ENCODE measurements at places on chromosomes 16 and 17.

- no peak for DNase-seq
These were observed 21.9 kb upstream of the EFCAB13 start for GRCh38 chr17:47301831-47302230.

DNA sequence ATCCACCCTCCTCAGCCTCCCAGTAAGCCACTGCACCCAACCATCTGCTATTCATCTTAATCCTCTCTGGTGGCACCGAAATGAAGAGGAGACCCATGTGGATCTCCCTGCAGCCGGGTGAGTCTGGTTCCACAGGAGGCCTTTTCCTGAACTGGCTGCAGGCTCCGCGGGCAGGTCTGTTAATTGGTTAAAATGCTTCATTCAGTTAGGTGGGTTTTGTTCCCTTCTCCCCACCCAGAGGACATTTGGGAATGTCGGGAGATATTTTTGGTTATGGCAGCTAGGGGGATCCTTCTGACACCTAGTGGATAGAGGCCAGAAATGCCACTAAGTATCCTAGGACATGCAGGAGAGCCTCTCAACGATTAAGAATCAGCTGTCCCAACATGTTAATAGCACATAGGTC lies 16.7 kb downstream of the C16orf54 start:
- DNase-seq, result no peak

DNA sequence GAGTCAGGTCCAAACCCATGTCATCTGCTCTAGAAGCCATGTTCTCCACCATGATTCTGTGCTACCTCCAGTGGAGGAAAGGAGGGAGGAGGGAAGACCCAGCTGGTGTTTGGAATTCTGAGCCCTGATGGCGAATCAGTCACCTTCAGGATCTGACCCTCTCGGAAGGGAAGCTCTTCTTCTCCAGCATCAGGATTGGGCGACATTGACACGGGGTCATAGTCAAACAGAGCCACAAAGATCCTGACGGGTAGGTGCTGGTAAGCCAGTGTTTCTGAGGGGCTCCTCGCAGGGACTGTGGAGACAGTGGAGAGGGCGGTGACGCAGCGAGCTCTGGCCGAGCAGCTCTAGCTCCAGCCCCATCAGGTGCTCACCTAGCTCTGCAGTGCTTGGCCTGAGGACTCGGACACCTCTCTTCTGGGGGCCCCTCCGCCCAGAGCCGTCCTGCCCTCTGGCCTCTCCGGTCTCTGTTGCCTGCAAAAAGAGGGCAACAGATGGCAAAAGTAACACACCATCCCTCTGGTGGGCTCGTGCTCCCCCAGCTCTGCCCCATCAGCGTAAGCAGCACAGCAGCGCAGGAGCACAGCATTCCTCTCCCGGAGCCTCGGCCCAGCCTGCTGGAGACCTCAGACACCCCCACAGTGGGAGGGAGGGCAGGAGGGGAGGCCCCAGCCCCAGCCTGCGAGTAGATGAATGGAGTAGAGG lies 21.0 kb downstream of the TSPOAP1 start:
- no peak for DNase-seq

DNA sequence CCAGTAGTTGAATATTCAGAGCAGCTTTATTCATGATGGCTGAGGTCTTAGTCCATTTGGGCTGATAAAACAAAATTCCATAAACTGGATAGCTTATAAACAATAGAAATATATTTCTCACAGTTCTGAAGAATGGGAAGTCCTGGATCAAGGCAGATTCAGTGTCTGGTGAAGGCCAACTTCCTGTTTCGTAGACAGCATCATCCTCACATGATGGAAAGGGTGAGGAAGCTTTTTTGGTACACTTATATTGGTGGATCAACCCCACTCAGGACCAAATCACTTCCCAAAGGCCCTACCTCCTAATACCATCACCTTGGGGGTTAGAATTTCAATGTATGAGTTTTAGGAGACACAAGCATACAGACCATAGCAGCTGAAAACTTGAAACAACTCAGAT lies 224.2 kb downstream of the CYB561 start:
- DNase-seq, result no peak

- DNase-seq, result no peak
These were observed 458.7 kb upstream of the ZFHX3 start for GRCh38 chr16:73506568-73507056.

DNA sequence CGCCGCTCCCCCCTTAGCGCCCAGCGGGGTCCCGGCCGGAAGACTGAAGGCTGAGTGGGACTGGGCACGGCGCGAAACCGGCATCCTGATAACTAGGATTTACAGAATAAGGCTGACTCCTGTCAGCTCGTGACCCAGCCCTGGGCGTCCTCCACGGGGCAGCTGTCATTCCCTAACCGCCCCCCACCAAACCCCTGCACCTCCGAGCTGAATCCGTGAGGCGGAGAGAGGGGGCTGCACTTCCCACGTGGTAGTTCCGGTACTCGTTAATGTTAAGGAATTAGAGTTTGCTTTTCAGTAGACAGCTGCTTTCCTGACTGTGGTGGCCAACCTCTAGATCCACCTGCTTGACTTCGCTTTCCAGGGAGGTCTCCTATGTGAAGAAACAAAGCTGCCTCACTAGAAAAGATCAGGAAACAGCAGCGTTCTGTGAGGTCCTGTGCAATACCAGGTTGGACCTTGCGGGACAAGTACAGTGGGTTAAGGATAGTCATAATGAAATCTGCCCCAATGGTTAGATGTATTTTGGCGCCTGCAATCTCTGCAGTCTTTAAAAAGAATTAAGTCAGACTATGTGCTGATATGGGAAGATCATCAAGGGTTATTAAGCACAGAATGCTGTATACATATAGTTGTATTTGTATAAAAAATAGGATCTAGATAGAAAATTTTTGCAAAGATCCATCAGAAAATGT lies 1.1 kb upstream of the WBP2 start:
- DNase-seq, result peak; percentile 53

GRCh38 chr17:82804442-82805191 lies 35.2 kb downstream of the ZNF750 start:
- peak; percentile 75 for DNase-seq

- DNase-seq, result peak; percentile 31
These were observed 164.8 kb downstream of the HAPSTR1 start for GRCh38 chr16:9256196-9256595.

DNA sequence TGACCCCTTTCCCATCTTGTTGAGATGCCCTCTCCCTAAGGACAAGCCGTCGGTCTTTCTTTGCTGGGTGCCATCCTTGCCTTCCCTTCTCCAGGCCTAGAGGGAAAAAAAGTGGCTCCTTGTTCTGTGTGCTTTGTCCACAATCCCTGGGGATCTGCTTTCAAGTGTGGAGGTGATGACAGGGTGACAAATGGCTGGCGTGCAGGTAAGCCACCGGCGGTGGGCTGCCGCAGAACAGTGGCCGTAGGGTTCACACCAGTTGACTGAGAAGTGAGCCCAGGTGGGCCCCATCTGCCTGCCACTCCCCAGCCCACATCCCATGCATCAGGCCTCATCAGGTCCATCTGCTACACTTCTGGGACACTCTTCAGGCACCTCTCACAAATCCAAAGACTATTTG lies 11.4 kb upstream of the CALB2 start:
- DNase-seq, result no peak

DNA sequence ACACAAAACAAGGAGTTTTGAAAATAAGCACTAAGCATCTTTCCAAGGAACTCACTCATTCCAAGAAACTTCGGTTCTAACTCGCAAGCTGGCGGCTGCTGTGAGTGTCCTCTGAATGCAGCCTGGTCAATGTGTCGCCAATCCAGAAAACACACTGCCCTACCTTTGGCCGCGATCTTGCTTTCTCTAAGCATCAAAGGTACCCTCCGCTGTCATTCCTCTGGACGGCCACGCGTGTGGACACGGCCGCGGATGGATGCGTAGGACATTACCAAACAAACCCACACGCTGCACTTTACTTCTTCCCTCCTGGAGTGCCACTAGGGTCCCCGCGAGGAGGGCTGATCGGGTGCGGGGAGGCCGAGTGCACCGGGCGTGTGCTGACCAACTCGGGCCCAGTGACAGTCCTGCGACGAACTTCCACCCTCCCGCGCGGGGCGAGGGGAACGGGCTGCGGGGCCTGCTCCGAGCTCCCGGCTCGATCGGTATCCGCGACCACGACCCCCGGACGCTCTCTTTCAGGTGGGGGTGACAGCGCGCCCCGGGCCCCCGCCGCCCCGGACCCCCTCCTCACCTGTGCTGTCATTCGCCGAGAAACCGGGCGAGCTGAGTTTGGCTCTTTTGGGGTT lies 1.1 kb downstream of the CREBBP start:
- no peak for DNase-seq

DNA sequence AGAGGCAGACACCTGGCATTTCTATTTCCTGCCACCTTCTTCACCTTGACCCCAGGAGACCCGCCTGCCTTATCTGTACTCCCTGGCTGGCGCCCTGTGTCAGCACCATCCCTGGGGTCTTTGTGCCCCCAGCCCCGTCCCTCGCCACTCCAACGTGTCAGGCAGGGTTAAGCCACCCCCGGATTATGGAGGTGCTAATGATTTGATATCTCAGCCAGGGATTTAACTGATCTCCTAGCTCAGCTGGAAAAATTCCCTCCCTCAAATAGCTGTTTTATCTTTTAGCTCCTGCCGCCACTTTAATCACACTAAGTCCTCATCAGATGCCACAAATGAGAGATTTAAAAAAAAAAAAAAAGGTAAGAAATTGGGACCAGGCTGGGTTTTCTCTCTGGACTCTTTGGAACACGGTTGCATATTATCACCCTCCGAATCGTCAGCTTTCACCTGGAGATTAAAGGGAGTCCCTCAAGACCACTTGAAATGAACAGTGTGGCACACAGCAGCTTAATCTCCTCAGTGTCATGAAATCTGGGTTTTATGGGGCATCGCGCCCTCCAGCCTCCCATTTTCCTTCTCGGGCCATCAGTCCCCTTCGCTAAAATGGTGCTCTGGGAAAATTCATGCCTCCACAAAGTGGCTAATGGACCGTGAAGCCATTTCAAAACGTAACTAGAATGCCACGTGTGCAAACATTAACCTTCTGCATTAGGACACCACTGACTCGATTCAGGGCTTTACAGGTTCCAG lies 26.2 kb upstream of the WFDC1 start:
- no peak for DNase-seq

- DNase-seq, result no peak
These were observed 16.8 kb downstream of the B9D1 start for GRCh38 chr17:19345486-19346350.

DNA sequence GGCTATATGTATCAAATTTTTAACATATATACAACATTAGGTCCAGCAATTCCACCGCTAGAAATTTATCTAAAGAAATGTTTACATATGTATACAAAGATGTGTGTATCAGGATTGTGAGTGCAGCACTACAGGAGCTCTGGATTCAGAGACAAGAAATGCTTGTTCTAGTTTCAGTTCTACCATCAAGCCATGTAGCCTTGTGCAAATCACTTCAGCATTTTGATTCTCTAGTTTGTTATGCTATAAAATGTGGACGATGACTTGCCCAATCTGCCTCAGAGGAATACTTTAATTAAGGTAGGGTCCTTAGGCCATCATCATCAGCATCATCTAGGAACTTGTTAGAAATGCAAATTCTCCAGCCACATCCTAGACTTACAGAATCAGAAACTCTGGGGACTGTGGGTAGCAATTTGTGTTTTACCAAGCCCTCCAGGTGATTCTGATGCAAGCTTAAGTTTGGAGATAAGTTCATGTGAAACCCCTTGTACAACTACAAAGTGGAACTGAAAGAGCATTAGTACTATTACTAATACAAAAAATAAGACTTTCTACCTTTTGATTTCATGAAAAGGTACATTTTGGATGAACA lies 131.2 kb upstream of the CORO6 start:
- no peak for DNase-seq

DNA sequence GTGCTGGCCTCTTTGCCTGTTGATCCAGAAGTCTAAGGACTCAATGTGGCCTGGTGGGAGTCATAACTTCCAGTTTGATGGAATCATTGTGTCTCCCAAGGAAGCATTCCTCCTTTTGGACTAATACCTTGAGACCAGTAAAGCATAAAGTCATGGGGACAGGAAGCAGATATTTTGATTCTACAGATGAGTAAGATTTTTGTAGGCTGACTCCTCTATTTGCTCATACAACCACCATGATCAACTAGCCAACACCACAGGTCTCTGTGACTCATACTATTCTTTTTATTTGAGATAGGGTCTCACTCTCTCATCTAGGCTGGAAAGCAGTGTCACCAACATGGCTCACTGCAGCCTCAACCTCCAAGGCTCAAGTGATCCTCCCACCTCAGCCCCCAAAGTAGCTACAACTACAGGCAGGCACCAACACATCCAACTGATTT lies 6.2 kb downstream of the MT2A start:
- DNase-seq, result no peak

GRCh38 chr16:81612351-81613163 lies 166.5 kb upstream of the PLCG2 start:
- DNase-seq, result peak; percentile 48

- no peak for DNase-seq
These were observed 55.2 kb downstream of the CRISPLD2 start for GRCh38 chr16:84874983-84875382.

DNA sequence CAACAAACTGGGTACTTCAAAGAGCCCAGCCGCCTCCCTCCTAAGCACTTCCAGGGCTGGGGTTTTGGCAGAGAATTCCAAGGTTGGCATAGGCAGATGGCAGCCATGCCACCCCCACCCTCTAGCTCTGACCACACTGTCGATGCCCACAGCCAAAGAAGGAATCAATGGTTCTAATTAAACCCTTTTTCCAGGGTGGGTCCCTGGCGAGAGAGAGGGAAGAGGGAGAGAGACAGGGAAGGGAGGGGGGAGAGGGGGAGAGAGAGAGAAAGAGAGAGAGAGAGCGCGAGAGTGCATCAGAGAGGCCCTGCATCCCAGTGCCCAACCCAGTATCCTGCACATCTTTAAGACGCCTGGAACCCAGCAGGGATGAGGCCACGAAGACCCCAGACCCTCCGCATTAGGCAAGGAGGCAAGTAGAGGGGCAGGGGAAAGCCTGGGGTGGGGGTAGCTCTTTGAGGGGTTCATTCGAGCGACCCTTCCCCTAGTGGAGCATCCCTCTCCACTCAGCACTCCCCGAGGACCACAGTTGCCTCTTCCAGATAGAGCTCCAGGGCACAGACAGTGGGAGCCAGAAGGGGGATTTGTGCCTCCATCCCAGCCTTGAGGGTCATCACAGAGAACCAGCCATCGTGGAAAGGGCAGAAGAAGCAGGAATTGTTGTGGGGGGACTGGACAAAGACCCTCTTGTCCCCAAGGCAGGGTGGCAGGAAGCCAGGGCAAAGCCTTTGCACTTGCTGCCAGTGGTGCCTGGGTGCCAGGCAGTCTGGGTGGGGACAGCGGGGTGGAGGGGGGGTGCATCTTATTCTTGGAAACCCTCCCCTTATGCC lies 2.6 kb downstream of the SRCIN1 start:
- DNase-seq, result no peak

- no peak for DNase-seq
These were observed 17.7 kb downstream of the USP10 start for GRCh38 chr16:84717484-84717883.

All from MG63 (cell line).